Common myeloid progenitor, CD34-positive (primary cell): ENCODE measurements at places on chromosomes 7 and 10.
A peak's percentile ranks its signal among the peaks of the same experiment; 100 is the strongest.

GRCh38 chr10:14377591-14378175 is 47.0 kb upstream of the FRMD4A start:
- no peak for DNase-seq

- no peak for DNase-seq
Observed at GRCh38 chr7:5360971-5361370, 62.7 kb downstream of the TNRC18 start.

DNA sequence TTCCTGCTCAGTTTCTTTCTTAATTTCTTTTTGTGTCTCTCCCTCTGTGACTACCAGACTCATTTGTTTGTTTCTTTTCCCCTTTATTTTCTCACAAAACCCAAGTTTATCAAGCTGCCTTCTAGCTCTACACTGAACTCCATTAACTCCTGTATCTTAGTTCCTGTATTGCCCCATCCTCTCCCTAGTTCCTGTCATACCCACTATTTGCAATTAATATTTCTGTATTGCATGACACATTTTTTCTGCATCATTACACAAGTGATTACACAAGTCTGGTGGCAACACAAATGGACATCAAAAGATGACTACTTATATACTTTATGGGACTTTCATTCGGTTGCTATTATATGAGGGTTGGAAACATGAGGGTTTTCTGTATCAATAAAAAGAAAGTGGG is 26.9 kb upstream of the OR9A4 start:
- peak; percentile 8 for DNase-seq

- DNase-seq: no peak
Observed at GRCh38 chr10:12164085-12164484, 31.6 kb downstream of the NUDT5 start.

DNA sequence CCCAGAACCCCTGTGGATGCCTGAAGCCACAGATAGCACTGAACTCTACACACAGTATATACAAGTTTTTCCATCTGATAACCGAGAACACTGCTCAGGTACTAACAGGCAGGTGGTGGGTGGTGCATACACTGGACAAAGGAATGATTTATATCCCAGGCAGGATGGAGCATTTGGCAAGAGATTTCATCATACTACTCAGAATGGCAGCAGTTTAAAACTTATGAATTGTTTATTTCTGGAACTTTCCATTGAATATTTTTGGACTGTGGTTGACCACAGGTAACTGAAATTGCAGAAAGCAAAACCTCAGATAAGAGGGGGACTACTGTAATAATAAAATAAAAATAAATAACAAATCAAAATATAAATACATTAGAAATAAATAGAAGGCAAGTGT is 10.9 kb upstream of the KCNMA1 start:
- no peak for DNase-seq

DNA sequence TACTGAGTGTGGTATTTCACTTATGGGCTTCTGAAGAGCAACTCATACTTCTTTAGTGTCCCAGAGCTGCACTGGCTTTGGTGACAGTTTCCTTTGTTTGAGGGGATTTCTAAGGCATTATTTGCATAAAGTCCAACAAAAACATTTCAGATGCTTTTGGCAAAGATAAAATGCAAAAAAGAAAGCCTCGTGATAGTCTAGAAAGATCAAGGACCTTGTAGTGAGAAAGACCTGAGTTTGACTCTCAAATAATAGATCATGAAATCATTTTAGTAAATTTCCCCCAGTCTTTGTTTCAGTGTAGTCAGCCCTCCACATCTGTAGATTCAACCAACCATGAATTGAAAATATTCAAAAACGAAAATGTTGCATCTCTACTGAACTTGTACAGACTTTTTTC is 107.4 kb downstream of the EEPD1 start:
- no peak for DNase-seq

GRCh38 chr10:34333513-34333912 is 481.6 kb downstream of the PARD3 start:
- no peak for DNase-seq

- no peak for DNase-seq
Observed at GRCh38 chr7:20203316-20203715, 13.9 kb downstream of the MACC1 start.

- no peak for DNase-seq
Observed at GRCh38 chr10:2121929-2122328, 384.6 kb upstream of the ADARB2 start.
